ENCODE measurements at places on chromosomes 6 and 20.

DNA sequence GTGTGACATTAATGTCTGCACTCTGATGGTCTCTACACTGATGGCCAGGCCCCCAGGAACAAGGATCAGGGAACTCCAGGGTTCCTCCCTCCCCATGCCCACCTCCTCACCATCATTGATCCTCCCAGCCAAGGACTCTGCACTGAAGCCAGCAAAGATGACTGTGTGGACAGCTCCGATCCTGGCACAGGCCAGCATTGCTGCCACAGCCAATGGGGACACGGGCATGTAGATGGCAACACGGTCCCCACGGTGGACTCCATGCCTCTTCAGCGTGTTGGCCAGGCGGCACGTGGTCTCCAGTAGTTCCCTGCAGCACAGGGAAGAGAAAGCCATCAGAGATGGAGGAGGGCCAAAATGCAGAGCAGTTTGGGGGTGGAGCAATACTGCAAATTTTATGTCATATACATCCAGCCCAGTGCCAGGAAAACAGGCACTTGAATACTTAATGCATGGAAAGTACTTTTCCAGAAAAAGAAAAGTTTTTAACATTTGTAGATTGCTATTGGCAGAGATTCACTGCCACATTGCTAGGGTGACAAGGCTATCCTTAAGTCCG, 27.2 kb downstream of the ACSS1 start:
- no peak for DNase-seq

DNA sequence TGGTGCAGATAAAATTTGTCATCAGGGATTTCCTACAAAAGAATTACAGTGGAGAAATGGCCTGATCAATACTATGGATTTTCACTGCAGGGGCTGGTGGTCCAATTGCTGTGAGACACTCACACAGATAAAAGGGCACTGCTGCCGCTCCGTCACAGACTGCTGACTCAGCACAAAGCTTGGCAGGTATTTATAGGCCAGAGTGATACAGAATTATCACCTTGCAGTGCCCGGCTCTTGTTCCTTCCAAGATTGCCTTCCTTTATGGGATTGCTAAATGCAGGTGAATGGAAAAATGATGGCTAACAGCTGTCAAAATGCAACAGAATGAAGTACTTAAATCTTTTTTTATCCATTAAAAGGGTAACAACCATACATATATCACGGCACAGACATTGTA, 247.8 kb upstream of the ZFP64 start:
- DNase-seq = no peak

GRCh38 chr20:35807877-35808276, 36.1 kb downstream of the PHF20 start:
- no peak for DNase-seq

DNA sequence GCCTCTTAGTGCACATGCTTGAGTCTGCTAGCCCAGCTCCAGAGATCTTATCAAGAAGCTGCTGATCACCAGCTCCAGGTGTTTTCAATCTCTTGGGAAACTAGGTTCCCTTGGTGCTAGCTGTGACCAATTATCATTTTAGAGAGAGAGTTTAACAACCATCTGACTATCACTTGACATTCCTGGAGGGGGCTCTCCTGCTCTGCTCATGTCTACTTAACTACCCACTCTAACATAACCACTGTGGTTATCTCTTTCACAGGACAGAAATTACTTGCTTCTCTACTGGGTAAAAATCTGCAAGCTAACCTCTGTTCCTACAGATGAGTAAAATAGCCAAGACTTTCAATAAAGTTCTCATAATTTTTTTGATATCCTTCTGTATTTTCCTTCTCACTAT, 823.4 kb upstream of the GJE1 start:
- DNase-seq = no peak

- no peak for DNase-seq
These were observed 37.1 kb upstream of the B4GALT5 start for GRCh38 chr20:49750611-49751396.

DNA sequence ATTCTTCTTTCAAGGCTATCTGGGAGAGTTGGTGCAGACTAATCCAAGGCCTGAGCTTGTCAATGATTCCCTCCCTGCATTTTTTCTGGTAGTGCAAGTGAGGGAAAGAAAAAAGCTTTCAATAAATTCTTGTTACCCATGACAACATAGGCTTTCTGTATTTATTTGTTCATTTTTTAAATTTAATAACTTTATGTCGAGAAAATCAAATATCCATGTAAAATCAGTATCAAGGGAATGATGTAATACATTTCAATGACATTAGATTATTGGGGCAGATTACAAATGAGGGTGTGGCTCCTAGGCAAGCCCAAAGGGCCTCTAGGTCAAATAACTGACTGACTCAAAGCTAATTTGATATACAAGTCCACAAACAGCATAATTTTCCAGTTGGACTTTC, 104.0 kb downstream of the GJA1 start:
- DNase-seq = no peak

DNA sequence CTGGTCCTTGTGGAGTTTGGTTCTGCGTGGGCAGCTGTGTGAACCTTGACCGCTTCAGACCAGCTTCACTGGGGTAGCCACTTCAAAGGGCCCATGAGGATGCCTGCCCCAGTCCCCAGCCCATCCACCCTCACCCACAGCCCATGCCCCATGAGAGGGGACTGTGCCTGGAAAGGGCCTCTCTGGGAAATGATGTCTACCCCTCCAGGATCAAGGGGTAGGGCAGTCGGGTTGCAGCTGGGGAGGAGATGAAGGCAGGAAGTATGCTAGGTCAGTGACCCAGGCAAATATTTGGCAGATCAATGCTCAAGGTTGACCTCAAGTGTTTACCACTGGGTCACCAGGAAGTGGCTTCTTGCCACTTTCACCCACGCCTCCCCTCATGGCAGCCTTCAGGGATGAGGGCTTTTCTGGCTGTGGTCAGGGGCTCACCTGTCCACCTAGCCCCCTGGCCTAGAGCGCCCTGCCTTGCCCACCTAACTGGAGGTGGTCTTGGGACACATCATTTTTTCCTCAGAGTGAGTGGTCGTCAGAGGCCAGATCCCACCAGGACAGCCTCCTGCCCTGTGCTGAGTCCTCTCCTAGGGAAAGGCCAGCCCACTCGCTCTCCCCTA, 109.5 kb downstream of the SNX5 start:
- no peak for DNase-seq

DNA sequence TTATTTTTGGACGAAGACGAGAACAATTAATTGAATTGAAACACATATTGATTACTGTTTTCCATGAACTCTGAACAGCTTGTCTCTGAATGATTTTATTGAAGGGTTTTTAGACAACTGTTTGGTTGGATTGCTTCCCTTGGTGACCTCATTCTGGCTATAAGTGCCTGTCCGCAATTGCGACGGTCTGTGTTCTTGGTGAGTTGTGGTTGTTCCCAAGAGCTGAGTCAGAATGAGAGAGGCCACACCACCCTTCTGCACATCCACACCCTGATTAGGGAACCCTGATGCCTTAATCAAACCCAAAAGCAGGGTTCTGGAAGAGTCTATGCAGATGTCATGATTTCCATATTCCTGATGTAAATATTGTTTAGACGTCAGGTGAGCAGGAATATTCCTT, 747.0 kb downstream of the PTPRT start:
- no peak for DNase-seq
